ENCODE measurements at places on chromosomes 7 and 10. TPM values are rescaled to one million over a fixed set of nuclear protein-coding genes. Genes with fewer than 3 reads are reported as not detected.

The OIT3 gene
- 3.0 TPM for total RNA-seq

The SLC13A4 gene
- not detected for total RNA-seq

The LRMDA gene
- 42.7 TPM for total RNA-seq

The CAPZA2 gene
- 361 TPM for total RNA-seq

DNA sequence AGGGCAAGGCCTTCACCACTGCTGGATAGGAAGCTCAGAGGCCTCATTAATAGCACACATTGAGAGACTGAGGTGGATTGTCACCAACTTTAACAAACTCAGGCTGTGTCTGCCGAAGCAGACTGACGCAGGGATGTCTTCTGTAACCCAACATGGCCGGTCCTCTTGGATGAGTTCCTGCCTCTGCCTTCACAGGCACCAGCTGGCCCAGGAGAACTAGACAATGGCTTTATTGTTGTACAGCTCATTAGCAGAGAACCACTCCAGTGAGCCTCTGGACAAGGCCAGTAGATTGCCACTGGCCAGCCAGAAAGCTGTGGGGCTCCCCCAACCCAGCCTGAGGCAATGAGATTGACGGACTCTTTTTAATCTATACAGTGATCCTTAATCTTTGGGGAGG lies 9.4 kb downstream of the NODAL start:
- peak; percentile 81 for DNase-seq

DNA sequence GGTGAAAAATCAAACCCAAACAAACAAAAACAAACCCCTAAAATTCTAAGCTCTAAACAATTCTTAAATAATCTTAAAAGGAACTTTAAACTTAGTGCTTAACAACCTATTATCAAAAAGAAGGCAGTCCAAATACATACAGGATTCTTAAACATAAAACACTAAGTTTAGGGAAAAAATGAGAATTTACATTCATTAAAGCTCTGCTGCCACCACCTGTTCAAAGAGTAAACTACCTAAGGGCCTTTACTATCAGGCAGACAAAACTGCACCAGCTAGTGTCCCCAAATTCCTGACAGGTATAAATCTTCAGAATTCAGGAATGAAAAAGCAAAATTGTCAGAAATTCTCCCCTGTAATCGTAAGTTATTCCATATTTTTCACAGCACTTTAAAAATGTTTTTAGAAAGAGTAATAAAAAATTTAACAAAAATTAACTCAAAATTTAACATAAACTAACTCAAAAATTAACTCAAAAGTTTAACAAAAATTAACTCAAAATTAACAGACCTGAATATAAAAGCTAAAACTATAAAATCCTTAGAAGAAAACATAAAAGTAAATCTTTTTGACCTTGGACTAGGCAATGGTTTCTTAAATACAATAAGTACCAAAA lies 55.1 kb downstream of the PDZD8 start:
- no peak for DNase-seq

- peak; percentile 81 for DNase-seq
Observed at GRCh38 chr10:102646610-102647442, 2.5 kb downstream of the TRIM8 start.

DNA sequence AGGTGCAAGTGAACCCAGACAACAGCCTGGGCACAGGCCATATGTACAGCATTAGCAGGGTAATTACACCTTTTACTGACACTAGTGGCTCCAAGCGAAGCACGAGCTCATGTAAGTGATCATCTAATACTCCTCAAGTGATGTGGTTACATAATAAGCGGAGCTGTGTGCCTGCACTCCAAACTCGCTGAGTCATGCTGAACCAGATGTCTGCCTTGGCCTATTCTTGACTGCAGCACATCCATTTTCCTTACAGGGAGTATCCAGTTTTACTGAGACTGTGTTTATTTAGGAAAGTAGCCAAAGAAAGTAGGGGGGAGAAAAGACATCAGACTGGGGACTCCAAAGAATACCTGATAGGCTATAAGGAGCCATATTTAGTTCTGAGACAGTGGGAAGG lies 90.1 kb downstream of the GRM3 start:
- no peak for DNase-seq

DNA sequence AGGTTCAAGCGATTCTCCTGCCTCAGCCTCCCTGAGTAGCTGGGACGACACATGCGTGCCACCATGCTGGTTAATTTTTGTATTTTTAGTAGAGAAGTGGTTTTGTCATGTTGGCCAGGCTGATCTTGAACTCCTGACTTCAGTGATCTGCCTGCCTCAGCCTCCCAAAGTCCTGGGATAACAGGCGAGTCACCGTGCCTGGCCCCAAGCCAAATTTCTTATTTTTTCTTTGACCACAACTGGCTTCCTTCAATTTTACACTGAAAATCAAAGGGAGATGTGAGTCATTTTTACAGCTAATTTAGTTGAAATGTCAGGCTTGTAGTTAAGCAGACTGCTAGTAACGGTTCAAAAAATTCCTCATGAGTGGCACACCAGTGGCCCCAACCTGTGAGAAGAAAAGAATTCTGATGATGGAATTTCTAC lies 7.8 kb downstream of the RNF216 start:
- DNase-seq, result no peak

DNA sequence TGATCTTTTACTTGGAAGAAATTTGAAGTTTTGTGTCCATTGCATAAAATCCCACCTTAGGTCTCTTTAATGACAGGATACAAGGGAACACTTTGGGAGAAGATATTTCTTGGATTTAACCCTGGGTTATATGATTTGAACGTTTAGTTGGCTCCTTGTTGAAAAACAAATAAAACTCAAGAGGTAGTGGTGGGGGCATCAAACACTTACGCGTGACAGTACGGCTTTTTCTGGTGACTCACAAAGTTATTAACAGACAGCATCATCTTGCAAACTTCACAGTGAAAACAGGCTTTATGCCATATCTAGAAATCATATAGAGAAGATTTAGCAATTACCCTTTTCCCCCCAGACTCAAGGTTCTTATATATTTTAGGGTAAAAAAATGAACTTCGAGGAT lies 699 bp downstream of the NRAP start:
- no peak for DNase-seq

DNA sequence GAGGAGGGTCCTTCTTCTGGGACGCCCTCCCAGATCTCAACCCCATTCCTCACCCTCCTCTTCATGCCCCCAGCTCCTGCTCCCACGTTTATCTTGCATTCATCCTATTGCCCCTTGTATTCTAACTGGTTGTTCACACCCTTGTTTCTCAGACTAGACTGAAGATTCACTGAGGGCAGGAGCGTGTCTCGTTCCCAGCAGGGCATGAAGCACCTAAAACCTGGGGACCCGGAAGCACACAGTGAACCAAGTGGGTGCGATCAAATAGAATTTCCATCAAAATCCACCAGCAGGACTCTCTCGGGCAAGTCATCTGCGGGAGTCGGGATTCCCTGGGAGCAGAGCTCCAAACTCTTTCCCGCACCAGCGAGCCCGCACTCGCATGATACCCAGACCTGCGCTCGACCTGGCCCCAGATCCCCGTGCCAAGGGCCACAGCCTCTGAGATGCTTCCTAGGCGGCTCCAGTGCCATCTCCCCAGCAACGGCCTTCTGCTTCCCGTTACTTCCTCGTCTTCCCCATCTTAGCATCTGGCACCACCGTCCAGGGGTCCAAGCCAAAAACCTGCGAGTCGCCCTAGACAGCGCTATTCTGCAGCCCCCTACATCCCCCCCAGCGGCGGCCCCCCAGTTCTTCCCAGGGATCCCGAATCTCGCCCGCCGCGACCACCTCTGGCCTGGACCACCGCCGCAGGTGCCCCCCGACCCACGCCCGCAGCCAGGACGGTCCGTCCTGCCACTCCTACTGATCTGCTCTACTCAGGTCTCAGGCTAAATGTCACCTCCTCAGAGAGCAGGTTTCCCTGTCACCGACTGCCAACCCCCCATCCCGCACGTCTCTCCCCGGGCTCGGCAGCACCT lies 6.1 kb upstream of the GBX1 start:
- DNase-seq, result no peak

DNA sequence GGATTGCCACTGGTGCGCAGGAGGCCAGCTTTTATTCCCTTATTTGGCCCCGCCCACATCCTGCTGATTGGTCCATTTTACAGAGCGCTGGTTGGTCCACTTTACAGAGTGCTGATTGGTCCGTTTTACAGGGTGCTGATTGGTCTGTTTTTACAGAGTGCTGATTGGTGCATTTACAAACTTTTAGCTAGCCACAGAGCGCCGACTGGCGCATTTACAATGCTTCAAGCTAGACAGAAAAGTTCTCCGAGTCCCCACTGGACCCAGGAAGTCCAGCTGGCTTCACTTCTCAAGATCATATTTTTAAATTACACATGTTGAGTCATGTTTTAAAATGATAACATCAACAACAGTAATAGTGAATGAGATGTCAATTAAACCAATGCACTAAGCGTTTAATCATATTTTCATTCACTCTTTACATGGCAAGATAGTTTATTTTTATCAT lies 128.3 kb downstream of the CUBN start:
- peak; percentile 57 for DNase-seq

DNA sequence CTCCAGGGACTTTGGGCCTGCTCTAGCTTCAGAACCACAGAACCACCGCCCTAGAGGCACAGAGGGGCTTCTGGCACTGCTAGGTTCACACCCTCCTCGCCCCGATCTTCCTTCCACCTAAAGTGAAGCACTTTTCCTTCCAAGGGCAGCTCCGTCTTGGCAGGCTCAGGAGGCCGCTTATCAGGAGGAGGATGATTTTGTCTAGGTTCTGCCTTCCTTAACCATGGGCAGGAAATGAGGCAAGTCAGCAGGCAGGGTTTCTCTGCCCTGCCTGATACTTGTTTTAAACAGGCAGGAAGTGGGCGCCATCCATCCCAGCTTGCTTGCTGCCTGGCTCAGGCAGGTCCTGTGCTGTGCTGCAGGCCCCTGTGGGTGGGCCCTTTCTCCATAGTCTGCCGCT lies 8.3 kb upstream of the ATP6V0E2 start:
- peak; percentile 59 for DNase-seq

DNA sequence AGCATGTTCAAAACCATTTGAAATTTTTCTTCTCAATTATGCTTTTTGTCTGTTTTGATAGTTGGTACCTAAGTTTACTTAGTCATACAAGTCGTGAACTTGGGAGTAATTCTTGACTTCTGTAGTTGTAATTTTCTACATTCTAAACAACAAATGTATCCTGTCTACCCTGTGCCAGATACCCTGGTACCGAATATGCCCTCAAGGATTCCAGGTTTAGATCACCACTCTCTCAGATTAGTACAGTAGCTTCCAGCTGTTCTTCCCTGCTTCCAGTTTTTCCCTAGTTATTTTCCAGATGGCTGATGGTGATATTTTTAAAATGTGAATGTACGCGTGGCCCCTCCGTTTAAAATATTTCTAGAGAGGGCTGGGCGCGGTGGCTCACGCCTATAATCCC lies 6.5 kb downstream of the STAM start:
- no peak for DNase-seq

DNA sequence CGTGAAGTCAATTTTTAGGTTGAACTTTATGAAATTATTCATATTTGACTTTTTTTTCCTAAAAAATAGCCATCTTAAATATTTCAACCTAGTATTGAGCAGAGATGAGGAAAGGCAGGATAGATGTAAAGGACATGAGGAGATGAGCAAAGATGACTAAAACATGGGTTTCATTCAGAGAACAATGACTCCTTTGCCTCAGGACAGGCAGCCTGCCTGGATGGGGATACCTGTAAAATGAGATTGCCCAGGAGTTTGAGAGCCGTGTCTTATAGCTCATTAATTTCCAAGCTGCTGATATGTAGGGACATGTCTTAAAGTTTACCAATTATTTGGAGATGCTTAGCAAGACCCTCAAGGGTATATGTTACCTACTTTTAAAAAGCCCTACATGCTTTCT lies 243.8 kb upstream of the MDFIC start:
- DNase-seq, result no peak

DNA sequence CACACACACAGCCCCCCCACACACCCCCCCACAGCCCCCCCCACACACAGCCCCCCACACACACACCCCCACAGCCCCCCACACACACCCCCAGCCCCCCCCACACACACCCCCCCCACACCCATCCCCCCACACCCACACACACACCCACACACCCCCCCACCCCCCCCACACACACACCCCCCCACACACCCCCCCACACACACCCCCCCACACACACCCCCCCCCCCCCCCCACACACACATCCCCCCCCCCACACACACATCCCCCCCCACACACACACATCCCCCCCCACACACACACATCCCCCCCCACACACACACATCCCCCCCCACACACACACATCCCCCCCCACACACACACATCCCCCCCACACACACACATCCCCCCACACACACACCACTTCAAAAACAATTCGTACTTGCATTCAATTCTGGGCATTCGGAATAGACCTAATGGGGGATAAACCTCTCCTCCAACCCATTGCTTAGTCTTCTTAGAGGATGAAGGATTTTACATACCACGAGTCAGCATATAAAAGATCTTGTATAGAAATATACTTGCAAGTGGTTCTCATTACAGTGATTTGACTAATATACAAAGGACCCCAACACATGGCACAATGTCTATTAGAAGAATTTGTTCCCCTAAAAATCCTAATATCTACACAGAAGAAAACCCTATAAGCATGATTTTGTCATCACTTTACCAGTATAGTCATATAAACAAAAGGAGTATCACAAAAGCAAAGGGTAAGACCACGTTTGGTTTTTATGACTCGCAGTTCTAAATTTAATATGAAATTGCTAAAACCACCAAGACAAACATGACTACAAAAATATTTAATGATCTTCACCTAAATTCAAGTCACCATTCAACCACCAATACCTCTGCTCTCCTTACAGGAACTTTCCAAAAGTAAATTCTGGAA lies 80.9 kb downstream of the DIP2C start:
- DNase-seq, result no peak

GRCh38 chr7:75050501-75050900 lies 23.1 kb downstream of the RCC1L start:
- DNase-seq, result no peak

GRCh38 chr7:83532219-83532618 lies 116.7 kb downstream of the SEMA3E start:
- no peak for DNase-seq

- DNase-seq, result no peak
Observed at GRCh38 chr7:50208378-50208982, 96.0 kb upstream of the IKZF1 start.

- DNase-seq, result no peak
Observed at GRCh38 chr7:131170440-131171271, 157.0 kb upstream of the MKLN1 start.

DNA sequence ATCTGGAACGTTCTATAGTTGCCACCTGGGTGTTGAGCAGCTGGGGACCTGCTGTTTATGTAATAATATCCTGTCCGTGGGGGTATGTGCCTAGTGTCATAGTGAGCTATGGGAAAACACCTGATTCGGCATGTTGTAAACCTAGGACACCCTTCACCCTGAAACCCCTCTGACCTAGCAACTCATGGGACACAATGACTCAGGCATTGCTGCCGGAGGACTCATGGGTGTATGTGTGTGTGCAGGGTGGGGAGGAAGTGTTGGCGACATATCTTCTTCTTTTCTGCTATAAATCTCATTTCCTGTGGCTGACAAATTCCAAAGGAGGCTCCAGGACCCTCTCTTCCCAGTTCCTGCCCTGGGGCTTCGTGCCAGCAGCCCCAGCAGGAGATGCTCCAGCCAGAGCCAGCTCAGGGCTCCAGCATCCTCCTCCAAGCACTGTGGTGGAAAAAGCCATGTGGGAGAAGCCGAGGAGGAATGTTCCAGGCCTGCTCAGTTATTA lies 77.0 kb upstream of the PODXL start:
- DNase-seq, result peak; percentile 71
